Type B pancreatic cell (in vitro differentiated cells): ENCODE measurements at places on chromosomes 1 and 21.
A peak's percentile ranks its signal among the peaks of the same experiment; 100 is the strongest.

GRCh38 chr1:205470131-205470530 lies 14.3 kb upstream of the BLACAT1 start:
- DNase-seq, result no peak

- peak; percentile 20 for DNase-seq
These were observed 11.5 kb upstream of the SRP9 start for GRCh38 chr1:225765982-225766674.

DNA sequence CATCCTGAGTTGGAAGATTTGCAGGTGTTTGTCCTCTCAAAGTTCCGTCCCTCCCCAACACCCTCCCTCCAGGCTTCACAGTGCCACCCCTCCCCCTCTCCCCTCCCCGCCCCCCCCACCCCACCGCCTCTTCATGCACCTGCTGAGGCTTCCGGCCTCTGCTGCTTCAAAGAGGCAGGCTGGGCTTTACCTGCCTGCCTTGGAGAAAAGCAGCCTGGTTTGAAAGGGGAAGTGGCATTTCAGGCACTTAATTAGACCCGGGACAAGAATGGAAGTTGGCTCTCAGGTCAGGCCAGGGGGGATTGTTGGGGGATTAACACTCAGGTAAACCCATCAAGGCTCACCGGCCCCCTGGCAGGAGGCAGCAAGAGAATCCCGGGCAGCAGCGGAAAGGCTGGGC lies 21.1 kb downstream of the PAX7 start:
- DNase-seq, result no peak

- DNase-seq, result no peak
These were observed 56.7 kb downstream of the MRPL39 start for GRCh38 chr21:25550352-25551120.

DNA sequence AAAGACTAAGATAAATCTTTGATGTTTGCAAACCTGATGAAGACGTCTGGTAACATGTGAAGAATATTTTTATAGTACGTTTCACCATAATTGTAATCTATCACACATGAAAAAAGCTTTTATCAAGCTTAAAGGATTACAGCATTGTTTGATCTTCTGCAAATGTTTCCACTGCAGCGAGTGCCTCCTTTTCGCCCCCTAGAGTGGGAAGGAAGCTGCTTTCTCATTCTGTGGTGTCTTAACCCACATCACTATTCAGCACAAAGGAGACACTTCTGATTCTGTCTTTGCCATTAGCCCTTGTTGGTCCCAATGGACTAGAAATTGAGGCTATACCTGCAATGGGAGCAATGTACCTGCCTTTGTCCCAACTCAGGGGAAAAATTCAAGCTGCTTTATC lies 46.0 kb upstream of the IL12RB2 start:
- DNase-seq, result no peak

DNA sequence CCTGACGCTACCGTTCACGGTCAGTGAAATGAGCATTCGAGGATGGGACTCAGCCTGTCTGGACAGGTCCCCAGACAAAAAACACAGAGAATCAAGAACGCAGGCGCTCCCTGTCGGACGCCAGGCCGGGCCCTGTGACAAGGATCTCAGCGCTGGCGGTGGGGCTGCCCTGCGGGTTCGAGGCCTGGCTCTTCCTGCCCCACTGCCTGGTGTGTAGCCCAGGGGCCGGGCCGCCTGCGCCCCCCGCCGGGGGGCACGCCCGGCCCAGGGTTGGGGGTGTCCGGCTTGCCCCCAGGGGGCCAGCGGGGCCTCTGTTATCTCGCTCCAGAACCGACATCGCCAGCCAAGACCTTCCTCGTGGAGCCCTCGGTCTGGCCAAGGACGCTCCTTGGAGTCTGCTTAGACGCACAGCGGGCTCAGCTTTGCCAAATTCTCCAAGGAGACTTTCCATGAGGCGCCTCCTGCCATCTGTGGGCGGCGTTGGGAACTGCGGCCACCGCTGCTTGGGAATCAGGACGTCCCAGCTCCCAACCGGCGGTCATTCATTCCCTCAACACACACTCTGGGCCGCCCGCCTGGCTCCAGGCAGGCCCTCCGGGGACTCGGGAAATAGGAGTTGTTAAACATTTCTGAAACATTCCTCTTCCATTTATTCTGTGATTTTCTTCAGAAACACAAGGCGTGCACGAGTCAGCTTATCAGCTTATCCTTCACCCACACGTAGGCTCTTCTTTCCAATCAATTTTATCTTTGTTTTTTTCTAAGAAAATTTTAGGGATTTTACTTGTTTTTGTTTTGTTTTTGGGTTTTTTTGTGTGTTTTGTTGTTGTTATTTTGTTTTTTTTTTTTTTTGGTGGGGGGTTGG lies 11.3 kb upstream of the RIPK4 start:
- peak; percentile 89 for DNase-seq

GRCh38 chr1:202067188-202067974 lies 55.3 kb upstream of the GPR37L1 start:
- DNase-seq, result no peak

GRCh38 chr21:44436111-44436611 lies 19.1 kb upstream of the LRRC3 start:
- DNase-seq, result peak; percentile 61

DNA sequence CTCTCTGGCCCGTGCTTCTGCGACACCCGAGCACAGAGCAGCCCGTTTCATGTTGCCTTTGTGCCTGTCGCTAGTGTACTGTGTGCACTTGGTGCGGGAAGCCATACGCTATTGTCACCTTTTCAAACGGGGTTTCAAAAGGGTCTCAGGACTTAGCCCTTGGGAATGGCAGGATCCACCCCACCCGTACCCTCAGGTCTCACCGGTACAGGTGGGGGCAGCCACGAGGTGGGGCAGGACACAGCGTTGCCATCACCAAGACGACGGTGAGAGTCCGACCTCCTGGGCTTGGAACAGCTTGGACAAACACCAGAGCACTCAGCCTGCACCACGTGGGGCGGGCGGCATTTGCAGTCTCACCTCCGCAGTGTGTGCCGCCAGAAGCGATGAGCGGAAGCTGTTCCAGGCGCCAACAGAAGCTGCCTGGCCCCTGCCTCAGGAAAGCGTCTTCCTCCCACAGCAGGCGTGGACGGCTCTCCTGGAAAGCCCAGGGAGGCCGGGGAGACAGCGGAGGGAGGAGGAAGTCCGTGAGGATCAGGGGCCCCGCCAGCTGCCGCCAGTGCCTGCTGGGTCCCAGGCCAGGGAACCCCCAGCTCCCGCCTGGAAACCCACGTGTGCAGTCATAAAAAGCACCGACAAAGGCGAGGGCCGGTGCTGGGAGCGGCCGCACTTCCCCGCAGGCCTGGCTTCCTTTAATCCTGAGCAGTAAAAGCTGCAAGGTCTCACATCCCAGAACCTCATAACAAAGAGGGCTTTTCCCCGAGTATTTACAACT lies 131.3 kb upstream of the ARHGEF16 start:
- no peak for DNase-seq

- DNase-seq, result no peak
These were observed 838 bp upstream of the IBA57 start for GRCh38 chr1:228164561-228165371.

GRCh38 chr1:224700918-224701531 lies 84.9 kb downstream of the CNIH3 start:
- no peak for DNase-seq

GRCh38 chr1:62103846-62104245 lies 90.8 kb upstream of the L1TD1 start:
- DNase-seq, result no peak

- DNase-seq, result no peak
These were observed 9.4 kb downstream of the IVL start for GRCh38 chr1:152917794-152918193.

DNA sequence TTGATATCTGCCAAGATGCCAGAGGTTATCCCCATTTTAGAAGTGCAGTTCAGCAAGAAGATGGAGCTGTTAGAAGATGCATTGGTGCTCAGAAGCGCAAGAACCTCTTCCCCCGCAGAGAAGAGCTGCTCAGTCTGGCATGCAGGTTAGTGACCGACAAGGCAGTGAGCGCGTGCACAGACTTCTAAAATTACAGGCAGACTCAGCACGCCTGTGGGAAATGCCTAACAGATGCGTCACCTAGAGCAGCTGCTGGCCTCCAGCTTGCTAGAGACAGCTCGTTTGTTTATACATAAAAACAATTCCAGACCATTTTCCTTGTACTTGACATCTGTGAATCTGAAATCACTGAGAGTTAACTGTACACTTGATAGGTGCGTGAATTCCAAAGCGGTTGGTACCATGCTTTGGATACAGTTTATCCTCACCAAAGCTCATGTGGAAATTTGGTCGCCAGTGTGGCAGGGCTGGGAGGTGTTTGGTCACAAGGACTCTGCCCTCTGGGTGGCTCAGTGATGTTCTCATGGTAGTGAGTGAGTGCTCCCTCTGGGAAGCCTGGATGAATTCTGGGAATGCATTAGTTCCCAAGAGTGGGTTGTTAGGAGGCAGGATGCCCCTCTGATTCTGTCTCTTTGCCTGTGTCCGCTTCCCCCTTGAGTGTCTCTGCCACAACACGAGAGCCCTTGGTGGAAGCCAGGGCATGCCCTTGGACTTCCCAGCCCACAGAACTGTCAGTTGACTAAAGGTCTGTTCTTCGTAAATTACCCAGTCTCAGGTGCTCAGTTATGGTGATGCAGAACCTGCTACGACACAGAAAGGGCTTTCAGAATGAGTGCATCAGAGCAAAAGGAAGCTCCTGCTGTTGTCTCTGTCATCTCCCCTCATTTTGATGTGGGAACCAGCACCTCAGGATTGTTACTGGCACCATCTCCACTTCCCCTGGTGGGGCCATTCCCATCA lies 24.4 kb downstream of the SNAP47 start:
- DNase-seq, result no peak

- DNase-seq, result no peak
These were observed 173.5 kb downstream of the ST6GALNAC5 start for GRCh38 chr1:77040826-77041225.

DNA sequence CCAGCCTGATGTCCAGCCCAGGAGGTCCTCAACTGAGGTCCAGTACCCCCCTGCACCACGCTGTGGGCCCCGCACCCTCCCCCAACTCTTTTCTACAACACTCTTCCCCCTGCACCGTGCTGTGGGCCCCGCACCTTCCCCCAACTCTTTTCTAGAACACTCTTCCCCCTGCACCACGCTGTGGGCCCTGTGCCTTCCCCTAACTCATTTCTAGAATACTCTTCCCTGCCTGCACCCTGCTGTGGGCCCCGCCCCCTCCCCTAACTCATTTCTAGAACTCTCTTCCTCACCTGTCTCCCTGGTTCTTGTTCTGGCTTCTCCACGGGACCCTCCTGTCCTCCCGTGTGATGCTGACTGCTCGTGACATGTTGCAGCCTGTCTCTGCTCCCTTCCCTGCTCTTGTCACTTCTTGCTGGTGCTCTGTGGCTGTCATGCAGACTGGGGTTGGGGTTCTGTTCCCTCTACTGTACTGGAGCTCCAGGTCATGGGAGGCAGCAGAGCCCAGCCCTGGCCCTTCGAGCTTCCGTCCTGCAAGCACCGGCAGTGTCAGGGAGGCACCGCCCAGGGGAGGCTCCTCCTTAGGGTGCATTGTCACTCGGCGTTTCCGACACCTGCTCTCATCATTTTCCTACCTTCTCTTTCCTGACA lies 160.1 kb upstream of the COL6A1 start:
- no peak for DNase-seq

- peak; percentile 68 for DNase-seq
These were observed at the start of gene GJA4 for GRCh38 chr1:34792868-34793727. GJA4 (plus strand) TSS chr1:34792999; CDS start chr1:34794214, 1,215 bp downstream.

DNA sequence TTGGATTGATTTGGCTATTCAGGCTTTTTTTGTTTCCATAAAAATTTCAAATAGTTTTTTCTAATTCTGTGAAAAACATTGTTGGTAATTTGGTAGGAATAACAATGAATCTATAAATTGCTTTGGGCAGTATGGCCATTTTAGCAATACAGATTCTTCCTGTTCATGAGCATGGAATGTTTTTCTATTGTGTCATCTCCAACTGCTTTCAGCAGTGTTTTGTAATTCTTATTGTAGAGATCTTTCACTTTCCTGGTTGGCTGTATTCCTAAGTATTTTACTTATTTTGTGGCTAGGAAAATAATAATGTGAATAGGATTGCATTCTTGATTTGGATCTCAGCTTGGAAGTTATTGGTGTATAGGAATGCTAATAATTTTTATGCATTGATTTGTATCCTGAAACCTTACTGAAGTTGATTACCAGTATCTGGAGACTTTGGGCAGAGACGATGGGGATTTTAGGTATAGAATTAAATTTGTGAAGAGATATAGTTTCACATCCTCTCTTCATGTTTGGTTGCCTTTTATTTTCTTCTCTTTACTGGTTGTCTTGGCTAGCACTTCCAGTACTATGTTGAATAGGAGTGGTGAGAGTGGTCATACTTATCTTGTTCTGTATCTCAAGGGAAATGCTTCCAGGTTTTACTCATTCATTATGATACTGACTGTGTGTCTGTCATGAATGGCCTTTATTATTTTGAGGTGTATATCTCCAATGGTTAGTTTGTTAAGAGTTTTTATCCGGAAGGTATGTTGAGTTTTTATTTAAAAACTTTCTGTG lies 57.3 kb downstream of the DRAM2 start:
- DNase-seq, result no peak
